ENCODE measurements at places on chromosomes 3 and 15. TPM values are rescaled to one million over a fixed set of nuclear protein-coding genes. Genes with fewer than 3 reads are reported as not detected.

- H3K4me3 ChIP-seq: no peak overlapping the region
- no peaks in the 10 kb centered on the region for H3K36me3 ChIP-seq
- no peaks in the 10 kb centered on the region for H3K27me3 ChIP-seq
- H3K27ac ChIP-seq: no peak overlapping the region
- DNase-seq: no peak
Observed at GRCh38 chr3:141994856-141995255, 118.4 kb downstream of the ATP1B3 start.

Gene GOLGA8S
- not detected for total RNA-seq

Gene CCR3
- not detected for total RNA-seq

GRCh38 chr15:60969658-60970057, 259.4 kb downstream of the RORA start:
- no peaks in the 10 kb centered on the region for H3K4me1 ChIP-seq
- no peak overlapping the region for H3K4me3 ChIP-seq
- DNase-seq: no peak
- no peaks in the 10 kb centered on the region for H3K27me3 ChIP-seq
- no peak overlapping the region for H3K27ac ChIP-seq
- no peaks in the 10 kb centered on the region for H3K36me3 ChIP-seq

DNA sequence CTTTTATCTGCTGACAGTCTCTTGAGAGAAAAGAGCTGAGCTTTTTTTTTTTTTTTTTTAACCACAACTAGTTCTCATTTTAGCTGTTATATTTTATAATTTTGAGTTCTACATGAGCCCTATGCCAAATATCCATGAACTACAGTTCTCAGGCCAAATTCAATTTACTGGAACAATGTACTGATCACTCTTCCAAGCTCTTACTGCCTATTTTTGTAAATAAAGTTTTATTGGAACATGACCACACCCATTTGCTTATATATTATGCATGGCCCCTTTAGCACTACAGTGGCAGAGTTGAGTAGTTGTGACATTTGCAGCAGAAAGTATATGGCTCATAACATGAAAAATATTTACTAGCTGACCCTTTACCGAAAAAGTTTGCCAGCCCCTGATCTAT, 129.2 kb upstream of the SKOR1 start:
- no peak overlapping the region for H3K4me3 ChIP-seq
- H3K27ac ChIP-seq: no peak overlapping the region
- no peak for DNase-seq
- H3K36me3 ChIP-seq: no peaks in the 10 kb centered on the region
- no peaks in the 10 kb centered on the region for H3K4me1 ChIP-seq

DNA sequence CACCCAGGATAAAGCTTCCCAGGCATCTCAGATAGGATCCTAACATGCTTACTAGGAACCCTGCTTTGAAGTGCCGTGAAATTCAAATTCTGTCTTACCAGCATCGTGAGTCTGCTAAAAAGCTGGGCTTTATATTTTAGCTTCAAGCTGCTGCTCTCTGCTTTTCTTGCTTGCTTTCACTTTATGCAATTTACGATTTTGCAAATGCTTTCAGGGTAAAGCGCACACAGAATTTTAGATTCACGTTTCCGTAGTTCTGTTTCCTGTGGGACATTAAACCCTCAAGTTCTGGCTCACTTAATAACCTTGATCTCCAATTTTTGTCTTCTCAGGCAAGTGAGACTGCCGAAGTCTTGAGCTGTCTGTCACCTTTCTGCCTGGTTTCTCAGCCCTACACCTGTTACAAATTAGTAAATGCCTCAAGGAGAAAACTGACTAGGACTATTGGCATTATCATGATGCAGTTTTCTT, 170.5 kb upstream of the TGFBR2 start:
- peak overlapping the region; percentile 1 for H3K4me3 ChIP-seq
- H3K36me3 ChIP-seq: no peaks in the 10 kb centered on the region
- no peaks in the 10 kb centered on the region for H3K4me1 ChIP-seq
- H3K27ac ChIP-seq: peak overlapping the region; percentile 43
- no peaks in the 10 kb centered on the region for H3K27me3 ChIP-seq

DNA sequence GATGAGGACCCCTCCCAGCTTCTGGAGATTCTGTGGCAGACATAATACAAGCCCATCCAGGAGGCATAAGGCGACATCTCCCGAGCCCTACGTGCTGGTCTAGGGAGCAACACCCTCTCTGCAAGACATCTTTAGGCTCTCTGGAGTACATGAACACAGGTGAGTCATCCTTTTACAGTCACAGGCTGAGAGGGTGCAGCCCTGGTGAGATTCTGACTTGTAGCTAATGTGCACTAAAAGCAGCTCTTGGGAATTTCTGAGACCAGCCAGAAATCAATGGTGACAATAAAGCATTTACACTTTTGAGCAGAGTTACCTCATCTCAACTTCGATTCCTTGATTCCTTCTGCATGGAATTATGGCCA, 131.1 kb downstream of the XXYLT1 start:
- DNase-seq: no peak
- H3K27me3 ChIP-seq: no peaks in the 10 kb centered on the region
- H3K4me1 ChIP-seq: no peaks in the 10 kb centered on the region
- H3K36me3 ChIP-seq: no peaks in the 10 kb centered on the region
- H3K4me3 ChIP-seq: no peak overlapping the region

Gene LSAMP
- 1.5 TPM for total RNA-seq

DNA sequence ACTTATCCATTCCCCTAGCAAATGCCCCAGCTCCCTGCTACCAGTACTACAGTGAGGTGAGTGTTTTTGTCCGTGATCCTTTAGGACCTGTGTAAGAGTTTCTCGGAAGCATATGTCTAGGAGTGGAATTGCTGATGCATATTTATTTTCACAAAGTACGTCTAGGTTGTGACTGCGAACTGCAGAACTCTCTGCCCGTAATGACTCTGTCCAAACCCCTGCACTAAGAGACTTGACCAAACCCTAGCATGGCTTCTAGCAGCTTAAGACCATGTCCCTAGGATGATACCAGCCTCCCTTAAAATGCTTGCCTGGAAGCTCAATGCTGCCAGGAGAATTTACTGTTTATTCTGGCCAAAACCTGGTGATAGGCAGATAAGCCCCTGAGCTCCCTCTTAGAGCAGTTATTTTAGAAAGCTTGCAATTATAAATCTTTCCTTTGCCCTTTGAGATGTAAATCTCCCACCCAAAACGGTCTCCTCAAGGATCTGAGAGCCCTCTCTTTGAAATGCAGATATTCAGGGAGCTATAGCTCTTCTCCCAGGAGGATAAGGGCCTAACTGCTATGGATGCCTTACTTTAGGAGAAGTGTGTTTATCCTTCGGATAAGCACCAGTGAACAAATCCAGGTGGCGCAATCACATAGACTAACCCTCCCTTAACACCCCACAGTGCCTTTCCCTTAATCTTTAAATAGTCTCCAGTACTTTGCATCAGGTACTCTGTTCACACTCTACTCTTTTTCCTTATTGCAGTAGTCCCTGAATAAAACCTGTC, 14.7 kb upstream of the CA12 start:
- no peak for DNase-seq
- no peak overlapping the region for H3K27ac ChIP-seq
- H3K4me3 ChIP-seq: no peak overlapping the region
- no peaks in the 10 kb centered on the region for H3K4me1 ChIP-seq

Gene IL17RD
- total RNA-seq: 3.4 TPM

GRCh38 chr3:48157950-48158376, 30.3 kb downstream of the CDC25A start:
- DNase-seq: peak; percentile 59
- no peaks in the 10 kb centered on the region for H3K27me3 ChIP-seq
- no peak overlapping the region for H3K27ac ChIP-seq
- no peaks in the 10 kb centered on the region for H3K36me3 ChIP-seq
- no peak overlapping the region for H3K4me3 ChIP-seq

DNA sequence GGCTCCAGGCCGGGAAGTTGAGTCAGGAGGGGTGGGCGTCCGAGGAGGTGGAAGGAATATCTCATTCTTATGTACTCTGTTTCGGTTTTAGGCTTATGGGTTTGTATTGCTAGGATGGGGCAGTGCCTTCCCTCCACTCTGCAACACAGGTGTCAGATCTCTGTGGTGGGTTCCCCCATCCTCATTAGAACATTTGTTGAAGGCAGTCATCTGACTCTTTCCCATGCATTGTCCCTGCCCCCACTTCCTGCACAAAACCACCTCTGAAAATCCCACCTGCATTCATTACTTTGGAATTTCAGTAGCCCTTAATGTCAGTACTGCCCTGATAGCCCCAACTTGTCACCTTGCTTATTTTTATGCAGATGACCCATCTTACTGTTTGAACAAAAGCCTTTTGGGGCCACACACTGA, 29.5 kb downstream of the GYG1 start:
- H3K36me3 ChIP-seq: peaks cover 50% of the 10 kb centered on the region
- H3K27me3 ChIP-seq: no peaks in the 10 kb centered on the region
- no peak overlapping the region for H3K27ac ChIP-seq
- no peaks in the 10 kb centered on the region for H3K4me1 ChIP-seq
- no peak for DNase-seq

GRCh38 chr3:38459499-38460048, 5.9 kb downstream of the ACVR2B start:
- DNase-seq: no peak
- H3K27me3 ChIP-seq: no peaks in the 10 kb centered on the region
- no peak overlapping the region for H3K4me3 ChIP-seq
- no peaks in the 10 kb centered on the region for H3K36me3 ChIP-seq
- H3K4me1 ChIP-seq: no peaks in the 10 kb centered on the region
- no peak overlapping the region for H3K27ac ChIP-seq

DNA sequence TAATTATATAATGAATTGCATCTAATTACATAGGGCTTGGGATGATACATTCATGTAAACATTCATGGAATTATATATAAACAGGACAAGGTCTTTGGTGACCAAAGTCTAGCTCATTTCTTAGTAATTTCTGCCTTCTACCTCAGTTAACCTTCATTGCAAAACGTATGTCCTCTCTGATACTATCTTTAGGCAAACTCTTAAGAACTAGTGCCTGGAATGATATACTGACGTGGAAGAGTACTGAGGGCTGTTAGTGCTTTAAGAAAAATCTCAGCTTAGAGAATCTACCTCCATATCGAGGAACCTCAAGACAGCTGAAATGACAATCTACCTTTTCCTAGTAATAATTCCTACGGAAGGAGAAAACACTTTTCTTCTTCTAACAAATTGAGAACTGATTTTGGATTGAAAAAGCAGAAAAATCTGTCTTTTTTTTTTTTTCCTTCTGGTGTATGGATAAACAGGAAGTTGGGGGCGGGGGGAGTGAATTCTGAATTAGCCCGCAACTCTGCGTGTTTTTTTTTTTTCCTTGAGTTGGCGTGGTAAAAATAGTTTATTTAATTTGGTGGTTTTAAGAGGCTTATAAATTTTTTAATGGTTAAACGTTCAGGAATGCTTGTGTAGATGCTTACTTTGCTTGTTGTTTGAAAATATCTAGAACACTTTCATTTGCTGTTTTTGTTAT, 43.2 kb downstream of the RARB start:
- no peak overlapping the region for H3K4me3 ChIP-seq
- H3K36me3 ChIP-seq: no peaks in the 10 kb centered on the region
- H3K4me1 ChIP-seq: peaks cover 10% of the 10 kb centered on the region
- no peak for DNase-seq
- H3K27me3 ChIP-seq: no peaks in the 10 kb centered on the region

Gene NAA80
- 14.0 TPM for total RNA-seq

Gene CCDC12
- total RNA-seq: 90.0 TPM

Gene SH2D7
- total RNA-seq: 4.2 TPM

Gene PRTG
- total RNA-seq: 6.6 TPM

DNA sequence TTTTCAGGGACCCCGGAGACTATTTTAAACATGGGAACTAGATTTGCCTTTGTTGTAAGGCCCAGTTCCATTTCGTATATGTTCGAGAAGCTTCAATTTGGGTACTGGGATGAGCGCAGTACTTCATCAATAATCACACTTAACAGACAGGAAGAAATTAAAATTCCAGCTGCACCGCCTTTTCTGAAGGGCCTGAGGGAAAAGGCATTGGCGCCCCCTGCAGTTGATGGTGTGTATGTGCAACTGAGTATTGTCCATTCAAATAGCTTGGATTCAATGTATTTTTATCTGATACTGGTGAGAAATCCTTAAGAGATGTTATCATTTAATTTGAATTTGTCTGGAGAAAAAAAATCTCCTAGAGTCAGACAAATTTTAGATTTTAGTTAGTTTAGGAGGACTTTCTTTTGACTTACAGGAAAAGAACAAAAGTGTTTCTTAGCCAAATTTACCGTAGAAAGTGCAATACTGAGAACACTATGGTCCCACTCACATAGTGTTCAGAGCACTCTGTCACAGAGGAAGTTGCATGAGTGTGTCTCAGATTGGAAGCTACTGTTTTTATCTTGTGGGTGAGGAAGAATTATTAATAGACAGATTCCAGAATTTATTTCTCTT, 5.4 kb upstream of the ALDH1A2 start:
- H3K4me3 ChIP-seq: no peak overlapping the region
- H3K4me1 ChIP-seq: peaks cover 2% of the 10 kb centered on the region
- H3K27me3 ChIP-seq: no peaks in the 10 kb centered on the region
- no peaks in the 10 kb centered on the region for H3K36me3 ChIP-seq

DNA sequence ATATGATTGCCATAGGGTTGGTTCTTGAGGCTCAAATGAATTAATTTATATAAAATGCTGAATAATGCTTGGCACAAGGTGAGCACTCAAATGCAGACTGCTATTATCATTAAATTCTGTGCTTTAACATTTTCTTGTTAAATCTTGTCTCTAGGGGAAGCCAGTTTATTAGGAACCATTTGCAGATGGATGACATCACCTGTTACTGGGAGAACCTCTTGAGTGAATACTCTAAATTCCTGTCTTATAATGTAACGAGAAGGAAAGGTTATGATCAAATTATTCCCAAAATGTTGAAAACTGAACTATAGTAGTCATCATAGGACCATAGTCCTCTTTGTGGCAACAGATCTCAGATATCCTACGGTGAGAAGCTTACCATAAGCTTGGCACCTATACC, 6.2 kb upstream of the TIMMDC1 start:
- no peaks in the 10 kb centered on the region for H3K27me3 ChIP-seq
- H3K4me1 ChIP-seq: no peaks in the 10 kb centered on the region
- DNase-seq: no peak
- no peak overlapping the region for H3K4me3 ChIP-seq
- no peak overlapping the region for H3K27ac ChIP-seq

Gene PPM1M
- total RNA-seq: 4.0 TPM

Gene GP5
- total RNA-seq: not detected

DNA sequence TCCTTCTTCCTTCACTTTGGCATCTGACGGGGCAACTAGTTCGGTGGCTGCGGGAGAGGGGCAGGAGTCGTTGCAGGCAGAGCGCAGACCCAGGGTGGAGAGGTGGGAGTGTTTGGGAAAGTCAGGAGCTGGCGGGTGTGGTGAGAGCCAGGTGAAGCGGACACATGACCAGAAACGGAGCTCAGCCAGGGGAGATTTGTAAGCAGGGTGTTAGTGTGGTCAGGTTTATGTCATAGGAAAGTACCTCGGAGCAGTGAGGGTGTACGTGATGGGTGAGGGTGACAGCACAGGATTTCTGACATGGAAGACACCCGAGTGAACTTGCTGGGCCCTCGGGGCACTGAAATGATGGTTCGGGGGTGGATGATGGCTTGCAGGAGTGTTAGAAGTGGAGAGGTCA, 247.4 kb upstream of the TPM1 start:
- DNase-seq: no peak
- no peak overlapping the region for H3K4me3 ChIP-seq
- H3K27me3 ChIP-seq: no peaks in the 10 kb centered on the region
- H3K4me1 ChIP-seq: no peaks in the 10 kb centered on the region
- H3K27ac ChIP-seq: no peak overlapping the region

Measured in Peyer's patch (tissue), 4 donors.